ENCODE measurements at places on chromosomes 4 and X.

GRCh38 chrX:53160297-53160983 lies 64.6 kb downstream of the KDM5C start:
- no peak for DNase-seq

- DNase-seq = no peak
These were observed 117.9 kb upstream of the HAND2 start for GRCh38 chr4:173647902-173648301.

- no peak for DNase-seq
These were observed 38.6 kb downstream of the ALG13 start for GRCh38 chrX:111719426-111720210.

DNA sequence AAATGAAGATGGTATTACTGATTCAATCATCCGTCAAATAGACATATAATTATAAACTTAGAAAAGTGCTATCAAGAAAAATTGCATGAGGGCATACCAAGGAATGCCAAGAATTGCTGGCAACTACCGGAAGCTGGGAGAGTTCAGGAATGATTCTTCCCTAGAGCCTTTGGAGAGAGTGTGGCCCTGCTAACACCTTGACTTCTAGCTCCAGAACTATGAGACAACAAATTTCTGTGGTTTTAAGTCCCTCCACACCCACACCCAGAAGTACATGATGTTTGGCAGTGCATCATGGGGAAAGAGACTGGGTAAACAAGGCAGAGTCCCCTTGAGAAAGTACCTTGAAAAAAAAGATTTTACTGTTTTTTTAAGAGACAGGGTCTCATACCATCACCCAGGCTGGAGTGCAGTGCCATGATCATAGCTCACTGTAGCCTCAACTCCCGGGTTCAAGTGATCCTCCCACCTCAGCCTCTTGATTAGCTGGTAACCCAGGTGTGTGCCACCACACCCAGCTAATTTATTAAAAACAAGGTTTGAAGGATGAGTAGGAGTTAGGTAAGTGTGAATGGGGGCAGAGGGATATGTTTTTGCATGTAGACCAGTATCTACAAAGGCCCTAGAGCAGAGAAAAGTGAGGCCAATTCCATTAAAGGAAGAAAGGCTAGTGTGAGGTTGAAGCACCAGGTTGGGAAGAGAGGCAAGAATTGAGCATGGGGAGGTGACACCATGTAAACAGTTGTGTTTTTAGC lies 53.1 kb downstream of the GSX2 start:
- DNase-seq = no peak

DNA sequence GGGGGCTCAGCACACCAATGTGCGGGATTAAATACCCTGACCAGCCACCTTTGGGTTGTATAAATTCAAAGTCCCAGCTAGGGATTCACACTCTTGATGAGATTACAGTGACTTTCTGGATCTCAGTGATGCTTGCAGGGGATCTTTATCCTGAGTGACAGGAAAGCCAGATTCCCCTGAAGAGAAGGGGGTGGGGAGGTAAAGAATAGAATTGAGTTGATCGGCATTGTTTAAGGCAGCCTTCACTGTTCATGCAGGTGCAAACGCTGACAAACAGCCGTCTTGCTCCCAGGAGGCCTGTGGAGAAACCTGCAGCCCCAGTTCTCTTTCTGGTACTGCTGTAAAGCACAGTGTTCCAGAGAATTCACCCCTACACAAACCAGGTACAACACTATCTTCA lies 19.0 kb downstream of the CXXC4 start:
- DNase-seq = no peak

GRCh38 chr4:158912806-158913205 lies 144.0 kb downstream of the FNIP2 start:
- DNase-seq = no peak

DNA sequence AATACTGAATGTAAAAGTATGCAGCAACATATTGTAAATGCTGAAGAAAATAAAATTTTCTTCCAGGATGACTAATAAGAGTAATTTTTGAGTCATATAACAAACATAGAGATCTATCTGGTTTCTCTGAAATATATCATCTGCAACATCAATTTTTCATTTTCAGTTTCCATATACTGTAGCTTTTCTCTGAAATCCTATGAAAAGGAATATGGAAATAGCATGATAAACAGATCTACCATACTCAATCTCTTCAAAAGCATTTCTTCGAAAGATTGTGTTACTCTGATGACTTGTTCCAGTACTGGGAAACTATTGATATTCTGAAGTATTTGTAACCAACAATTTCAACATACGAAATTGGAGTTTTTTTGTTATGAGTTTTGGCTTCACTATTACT lies 1156.7 kb downstream of the FAM133A start:
- DNase-seq = no peak

GRCh38 chrX:9349572-9350494 lies 115.0 kb upstream of the TBL1X start:
- no peak for DNase-seq

GRCh38 chr4:123363729-123364128 lies 32.9 kb upstream of the SPRY1 start:
- DNase-seq = no peak

DNA sequence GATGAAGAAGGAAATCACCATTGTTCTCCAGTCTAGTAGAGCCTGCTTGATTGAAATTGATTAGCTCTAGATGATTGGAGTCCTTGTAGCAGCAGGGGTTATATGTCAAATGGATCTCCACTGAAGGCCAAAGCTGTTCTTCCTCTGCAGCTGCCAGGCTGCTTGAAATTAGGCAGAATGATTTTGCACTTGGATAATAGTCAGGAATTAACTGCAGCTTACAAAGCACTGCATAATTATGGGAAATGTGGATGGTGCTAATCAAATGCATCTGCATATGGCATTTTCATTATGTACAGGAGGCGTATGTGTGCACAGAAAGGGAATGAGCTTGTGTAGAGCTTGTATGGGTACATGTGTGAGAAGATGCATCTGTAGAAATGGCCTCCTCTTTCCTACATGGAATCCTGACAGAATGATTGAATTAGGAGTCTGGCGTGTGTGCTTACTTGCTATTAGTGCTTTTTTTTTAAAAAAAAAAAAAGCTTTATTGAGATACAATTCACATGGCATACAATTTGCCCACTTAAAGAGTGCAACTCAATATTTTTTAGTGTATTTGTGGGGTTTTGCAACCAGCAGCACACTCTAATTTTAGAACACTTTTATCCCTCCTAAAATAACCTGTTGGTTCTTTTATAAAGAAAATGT lies 65.9 kb downstream of the TMEM131L start:
- no peak for DNase-seq

DNA sequence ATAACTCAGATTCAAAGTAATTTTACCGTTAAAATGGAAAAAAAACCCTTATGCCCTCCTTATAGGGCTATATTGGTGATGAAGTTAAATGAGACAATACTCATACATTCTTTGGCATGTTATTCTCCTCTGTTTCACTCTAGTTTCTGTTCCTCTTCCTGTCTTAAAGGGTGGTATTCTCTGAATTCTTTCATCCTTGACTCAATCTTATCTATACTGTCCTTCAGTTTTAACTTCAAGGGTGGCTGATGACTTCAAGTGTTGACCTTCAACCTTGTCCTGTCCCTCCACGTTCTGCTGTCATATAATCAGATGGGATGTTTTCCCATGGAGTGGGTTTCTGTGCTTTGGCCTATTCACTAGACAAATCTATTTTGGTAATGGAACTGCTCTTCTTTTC lies 44.0 kb downstream of the ZNF518B start:
- DNase-seq = no peak

- no peak for DNase-seq
These were observed 128.4 kb upstream of the TMEM164 start for GRCh38 chrX:109874548-109874947.

- no peak for DNase-seq
These were observed 23.5 kb upstream of the CT55 start for GRCh38 chrX:135194684-135195083.

- no peak for DNase-seq
These were observed 151.2 kb upstream of the SLC4A4 start for GRCh38 chr4:71187404-71188155.

DNA sequence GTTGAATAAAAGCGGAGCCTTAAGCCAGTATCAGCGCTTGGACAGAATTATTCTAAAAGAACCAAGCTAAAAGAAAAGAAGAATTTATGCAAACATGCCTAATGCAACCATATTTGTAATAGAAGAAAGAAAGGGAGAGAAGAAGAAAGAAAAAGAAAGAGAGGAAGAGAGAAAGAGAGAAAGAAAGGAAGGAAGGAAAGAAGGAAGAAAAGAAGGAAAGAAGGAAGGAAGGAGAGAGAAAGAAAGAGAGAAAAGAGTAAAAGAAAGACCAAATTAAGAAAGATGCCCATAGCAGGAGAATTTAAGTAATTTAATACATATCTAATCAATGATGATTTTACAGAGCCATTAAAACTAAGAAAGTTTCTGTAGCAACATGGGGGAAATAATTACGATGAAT lies 30.9 kb upstream of the TMEM150C start:
- no peak for DNase-seq

- DNase-seq = no peak
These were observed 1.2 kb downstream of the DMD start for GRCh38 chrX:33210156-33210555.

GRCh38 chrX:19727887-19728648 lies 159.3 kb downstream of the SH3KBP1 start:
- no peak for DNase-seq

- DNase-seq = no peak
These were observed 3.2 kb downstream of the CASP3 start for GRCh38 chr4:184645904-184646610.

- DNase-seq = no peak
These were observed 197.2 kb downstream of the BANK1 start for GRCh38 chr4:101987623-101988243.

GRCh38 chr4:154618708-154619315 lies 6.4 kb upstream of the FGG start:
- DNase-seq = no peak

GRCh38 chr4:38284294-38285030 lies 324.3 kb downstream of the PTTG2 start:
- DNase-seq = no peak

DNA sequence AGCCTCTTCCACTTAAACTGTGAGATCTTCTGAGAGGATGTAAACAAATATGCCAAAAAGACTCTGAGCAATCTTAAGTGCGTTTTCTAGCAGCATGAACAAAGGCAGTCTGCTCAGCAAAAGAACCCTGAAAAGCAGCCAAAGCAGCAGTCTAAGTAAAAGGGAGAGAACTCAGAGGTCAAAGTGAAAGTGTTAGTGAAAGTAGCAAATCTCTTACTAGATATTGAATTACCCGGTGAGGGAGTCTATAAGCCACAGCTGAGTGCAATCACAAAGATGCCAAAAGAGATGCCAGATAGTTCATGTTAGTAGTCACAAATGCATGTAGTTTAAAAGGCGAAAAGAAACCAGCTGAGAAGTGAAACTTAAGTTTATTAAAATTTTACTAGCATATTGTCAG lies 7.9 kb upstream of the GNRHR start:
- DNase-seq = no peak

DNA sequence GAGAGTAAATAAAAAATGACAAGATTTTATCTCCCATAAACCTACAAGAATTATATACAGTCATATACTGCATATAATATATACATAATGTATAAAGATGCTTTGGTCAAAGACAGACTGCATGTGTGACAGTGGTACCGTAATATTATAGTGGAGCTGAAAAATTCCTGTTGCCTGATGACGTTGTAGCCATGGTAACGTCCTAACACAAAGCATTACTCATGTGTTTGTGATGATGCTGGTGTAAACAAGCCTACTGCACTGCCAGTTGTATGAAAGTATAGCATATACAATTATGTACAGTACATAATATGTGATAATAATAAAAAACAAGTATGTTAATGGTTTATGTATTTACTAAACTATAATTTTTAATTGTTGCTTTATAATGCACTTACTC lies 245.2 kb upstream of the CENPE start:
- no peak for DNase-seq

GRCh38 chr4:78661921-78662521 lies 110.5 kb downstream of the ANXA3 start:
- no peak for DNase-seq

- no peak for DNase-seq
These were observed 91.8 kb upstream of the ENPP6 start for GRCh38 chr4:184309241-184310170.

- DNase-seq = no peak
These were observed 132.5 kb downstream of the GPC3 start for GRCh38 chrX:133852837-133853356.

GRCh38 chr4:113811359-113811758 lies 49.8 kb upstream of the CAMK2D start:
- DNase-seq = no peak

GRCh38 chr4:55087009-55087912 lies 38.1 kb downstream of the KDR start:
- DNase-seq = no peak

GRCh38 chrX:599837-600715 lies 30.5 kb upstream of the SHOX start:
- no peak for DNase-seq

- no peak for DNase-seq
These were observed 104.6 kb downstream of the DTHD1 start for GRCh38 chr4:36385951-36386571.

DNA sequence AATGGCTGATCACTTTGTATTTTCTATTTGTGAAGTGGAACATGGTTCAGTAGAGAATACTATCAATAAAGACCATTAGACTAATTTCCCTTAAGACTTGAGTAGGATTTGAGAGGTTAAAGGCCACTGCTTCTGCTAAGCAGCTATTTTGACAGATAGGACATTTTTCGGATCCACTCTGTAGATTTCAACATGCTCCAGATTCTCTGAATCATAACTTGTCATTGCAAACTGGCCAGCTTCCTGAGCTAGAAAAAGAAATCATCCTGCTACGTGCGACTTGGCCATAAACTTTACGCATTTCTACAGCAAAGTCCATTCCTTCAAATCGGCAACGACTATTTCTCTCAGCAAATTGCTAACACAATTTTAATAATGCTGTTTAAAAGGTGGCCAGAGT lies 55.2 kb downstream of the MGST2 start:
- DNase-seq = no peak

DNA sequence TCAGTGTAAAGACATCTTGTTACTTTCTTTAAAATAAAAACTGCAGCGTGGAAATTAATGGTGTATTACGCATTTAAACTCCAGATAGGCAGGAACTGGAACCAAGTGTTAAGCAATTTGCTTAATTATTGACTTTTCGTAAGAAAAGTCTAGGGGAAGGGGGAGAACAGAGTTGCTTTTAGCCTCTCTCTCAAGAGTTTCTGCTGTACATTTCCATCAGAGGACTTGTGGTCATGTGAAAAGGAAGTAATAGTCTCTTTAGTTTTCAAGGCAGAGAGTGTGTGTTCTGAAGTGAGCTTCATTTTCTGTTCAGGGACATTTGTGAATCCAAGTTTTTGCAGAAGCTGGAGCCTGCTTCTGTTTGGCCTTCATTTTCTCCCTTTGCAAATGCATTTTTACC lies 127.2 kb downstream of the UBE2K start:
- no peak for DNase-seq

GRCh38 chr4:142707401-142707800 lies 138.7 kb downstream of the INPP4B start:
- no peak for DNase-seq

GRCh38 chrX:153903991-153904957 lies at the start of gene AVPR2:
Gene AVPR2 (plus strand): TSS chrX:153904673. CDS start chrX:153905146, 473 bp downstream.
- DNase-seq = no peak

Measured in tibial nerve (tissue), 4 donors.